Upper lobe of right lung (tissue), 1 donor: ENCODE measurements at places on chromosomes 11 and 22. TPM values are rescaled to one million over a fixed set of nuclear protein-coding genes. Genes with fewer than 3 reads are reported as not detected.

GRCh38 chr11:47257517-47258316 lies at the start of gene NR1H3:
Gene NR1H3, plus strand, starts transcription at chr11:47257996. Its CDS starts 1,221 bp downstream, at chr11:47259217.
- DNase-seq: peak; percentile 92

GRCh38 chr11:13772223-13773046 lies 104.0 kb downstream of the FAR1 start:
- no peak for DNase-seq

GRCh38 chr11:2885017-2885677 lies 428 bp downstream of the CDKN1C start:
- DNase-seq: peak; percentile 85

DNA sequence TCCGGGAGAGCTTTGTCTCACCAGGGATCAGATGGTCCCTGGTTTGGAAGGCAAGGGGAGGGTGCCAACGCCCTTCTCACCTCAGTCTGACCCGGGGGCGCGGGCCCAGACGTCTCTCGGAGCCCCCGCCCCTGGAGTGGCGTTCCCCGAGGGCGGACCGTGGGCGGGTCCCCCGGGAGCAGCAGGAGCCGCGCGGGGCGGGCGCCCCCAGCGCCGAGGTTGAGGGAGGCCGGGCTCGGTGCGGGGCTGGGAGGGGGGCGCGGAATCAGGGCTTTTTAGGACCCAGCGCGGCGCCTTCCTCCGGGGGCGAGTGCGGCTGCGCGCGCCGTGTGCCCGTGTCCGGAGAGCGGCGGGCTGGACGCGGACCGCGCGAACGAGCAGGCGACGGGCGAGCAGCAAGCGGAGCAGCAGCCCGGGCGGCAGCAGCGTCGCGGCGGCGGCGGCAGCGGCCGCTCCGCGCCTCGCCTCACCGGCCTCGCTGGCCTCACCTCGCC lies at the start of gene KCNC1:
TSS of gene KCNC1 (plus strand) at position 364 of the 494 bp plus-strand sequence. CDS start 1,222 bp downstream, outside the sequence.
- DNase-seq: peak; percentile 67

DNA sequence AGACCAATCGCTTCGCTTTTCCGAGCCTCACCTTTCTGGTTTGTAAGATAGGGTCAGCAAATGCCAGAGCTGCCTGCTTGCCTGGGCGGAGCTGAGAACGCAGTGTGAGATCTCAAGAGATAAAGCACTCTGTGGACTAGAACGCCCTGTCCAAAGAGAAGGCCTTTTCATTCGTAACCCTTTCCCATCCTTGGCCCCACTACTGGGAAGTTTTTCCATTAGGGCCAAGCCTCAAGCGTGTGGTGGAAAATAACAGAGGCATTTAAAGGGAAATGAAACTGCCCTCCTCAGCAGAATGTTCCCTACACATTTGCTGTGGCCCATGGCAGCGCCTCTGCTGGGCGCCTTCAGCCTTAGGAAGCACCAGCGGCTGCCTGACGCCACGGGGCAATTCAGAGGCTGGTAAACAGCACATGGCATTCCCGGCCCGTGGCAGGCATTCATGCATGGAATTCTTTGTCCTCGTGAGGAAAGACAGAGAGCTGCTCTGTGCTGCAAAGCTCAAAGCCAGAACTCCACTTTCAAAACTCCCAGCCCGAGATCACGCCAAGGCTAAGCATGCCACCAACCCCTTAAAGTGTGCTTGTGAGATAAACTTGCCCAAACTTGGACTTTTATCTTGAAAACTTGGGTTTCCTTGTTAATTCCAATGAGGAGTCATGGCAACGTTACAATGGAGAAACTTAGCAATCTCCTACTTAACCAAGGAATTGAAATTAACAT lies 38.1 kb downstream of the AHNAK start:
- DNase-seq: peak; percentile 86

- no peak for DNase-seq
Observed at GRCh38 chr11:47495011-47495855, 46.3 kb upstream of the RAPSN start.

- DNase-seq: no peak
Observed at GRCh38 chr11:94941131-94941530, 32.2 kb downstream of the CWC15 start.

DNA sequence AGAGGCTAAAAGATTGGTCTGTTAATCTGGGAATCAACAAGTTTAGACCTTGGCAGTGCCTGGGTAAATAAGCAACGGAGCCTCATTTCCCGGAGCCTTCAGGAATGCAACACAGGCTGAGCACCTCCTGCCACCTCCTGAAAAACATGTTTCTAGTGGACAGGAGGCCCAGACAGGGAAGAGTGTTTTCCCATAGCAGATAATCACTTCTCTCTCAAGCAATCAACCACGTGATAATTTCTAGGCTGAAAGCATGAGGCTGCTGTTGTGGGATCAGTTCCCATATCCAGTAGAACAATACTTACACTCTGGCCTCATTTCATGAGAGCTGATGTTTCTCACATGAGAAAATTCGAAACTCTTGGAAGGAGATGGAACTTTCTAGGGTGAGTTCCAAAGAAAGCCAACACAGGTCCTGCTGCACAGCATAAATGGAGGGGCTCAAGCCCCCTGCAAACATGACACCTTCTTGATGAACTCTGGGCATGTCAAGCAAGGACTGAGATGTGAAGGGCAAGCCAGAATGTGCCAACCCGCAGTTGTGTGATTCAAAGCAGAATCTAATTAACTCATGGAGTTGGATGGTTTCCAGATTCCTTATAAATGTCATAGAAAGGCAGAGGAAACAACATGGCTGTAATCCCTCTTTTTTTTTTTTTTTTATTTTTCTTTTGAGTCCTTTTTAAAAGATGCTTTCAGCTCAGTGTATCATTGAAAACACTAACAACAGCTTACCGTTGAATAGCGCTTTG lies 228.5 kb upstream of the SESN3 start:
- no peak for DNase-seq

GRCh38 chr11:121059605-121060004 lies 35.7 kb downstream of the TBCEL start:
- no peak for DNase-seq

- no peak for DNase-seq
Observed at GRCh38 chr11:8839957-8840945, 70.7 kb upstream of the AKIP1 start.

GRCh38 chr22:27776650-27776958 lies 25.0 kb downstream of the MN1 start:
- DNase-seq: no peak

DNA sequence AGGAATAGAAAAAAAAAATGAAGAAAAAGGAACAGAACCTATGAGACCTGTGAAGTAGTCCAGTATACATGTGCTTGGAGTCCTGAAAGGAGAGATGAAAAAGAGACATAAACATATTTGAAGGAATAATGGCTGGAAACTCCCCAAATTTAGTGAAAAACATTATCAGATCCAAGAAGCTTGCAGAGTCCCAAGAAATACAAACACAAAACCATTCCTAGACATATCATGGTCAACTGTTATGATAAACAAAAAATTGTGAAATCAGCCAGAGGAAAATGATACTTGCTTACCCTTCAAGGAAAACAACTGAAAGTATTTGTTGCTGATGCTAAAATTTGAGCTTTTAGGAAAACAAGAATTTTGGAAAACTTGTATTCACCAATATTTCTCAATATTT lies 250.1 kb downstream of the DDX10 start:
- DNase-seq: no peak

GRCh38 chr22:26797910-26798309 lies 140.5 kb downstream of the MIAT start:
- no peak for DNase-seq

GRCh38 chr22:43945632-43946383 lies 9.4 kb upstream of the SAMM50 start:
- peak; percentile 78 for DNase-seq

GRCh38 chr22:47805394-47805935 lies 1043.0 kb downstream of the TBC1D22A start:
- DNase-seq: no peak

DNA sequence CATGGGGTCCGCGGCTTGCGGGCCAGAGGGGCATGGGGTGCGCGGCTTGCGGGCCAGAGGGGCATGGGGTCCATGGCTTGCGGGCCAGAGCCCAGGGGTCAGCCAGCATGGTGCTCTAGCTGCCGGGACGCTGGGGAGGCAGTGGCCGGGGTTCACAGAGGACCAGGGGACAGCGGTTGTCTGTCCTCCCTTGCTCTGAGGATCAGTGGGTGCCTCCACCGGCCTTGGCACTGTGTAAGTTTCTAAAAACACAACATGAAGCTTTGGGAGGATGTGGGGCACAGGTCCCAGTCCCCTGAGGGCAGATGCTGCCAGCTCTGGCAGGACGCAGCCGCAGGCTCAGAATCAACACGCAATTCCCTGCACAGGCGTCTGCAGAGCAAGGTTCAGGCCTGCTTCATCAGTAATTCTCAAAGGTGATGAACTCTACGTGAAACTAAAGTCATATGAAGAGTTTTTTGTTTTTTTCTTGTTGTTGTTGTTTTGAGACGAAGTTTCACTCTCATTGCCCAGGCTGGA lies 3.0 kb downstream of the MLC1 start:
- no peak for DNase-seq

- DNase-seq: no peak
Observed at GRCh38 chr11:134571301-134571700, 159.3 kb upstream of the B3GAT1 start.

- peak; percentile 85 for DNase-seq
Observed at GRCh38 chr11:130213143-130213978, 53.8 kb downstream of the ST14 start.

DNA sequence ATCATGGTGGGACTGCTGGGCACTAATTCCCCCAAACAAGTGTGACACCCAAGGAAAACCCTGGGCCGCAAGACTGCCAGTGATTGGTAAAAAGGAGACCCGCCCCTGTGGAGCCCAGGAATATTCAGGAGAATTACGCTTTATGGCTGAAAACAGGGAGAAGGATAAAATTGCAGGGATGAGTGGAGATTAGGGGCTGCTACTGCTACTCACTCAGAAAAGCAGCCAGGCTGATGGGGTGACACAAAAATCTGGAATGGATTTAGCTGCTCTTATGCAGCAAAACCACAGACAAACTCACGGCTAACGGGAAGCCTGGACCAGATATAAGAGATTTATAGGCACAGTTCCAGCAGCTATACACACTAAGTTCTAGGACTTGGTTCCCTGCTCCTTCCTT lies 4.4 kb upstream of the FBXO3 start:
- DNase-seq: no peak

GRCh38 chr11:67510023-67510345 lies 2.0 kb upstream of the CDK2AP2 start:
- no peak for DNase-seq

DNA sequence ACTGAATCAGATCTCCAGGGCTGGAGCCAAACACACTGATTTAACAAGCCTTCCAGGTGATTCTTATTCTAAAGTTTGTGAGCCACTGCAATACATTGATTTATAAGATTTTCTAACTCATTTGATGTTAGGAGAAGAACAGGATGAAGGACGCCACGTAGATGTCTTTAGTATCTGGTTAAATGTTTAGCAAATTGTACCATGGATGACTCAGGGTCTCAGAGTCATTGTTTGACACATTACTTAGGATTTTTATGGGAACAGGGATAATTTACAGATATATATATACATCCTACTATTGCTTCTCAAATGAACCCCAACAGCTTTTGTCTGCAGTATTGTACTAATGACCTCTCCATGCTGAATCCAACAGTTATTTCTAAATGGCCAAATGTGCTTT lies 143.1 kb upstream of the DDI1 start:
- no peak for DNase-seq

GRCh38 chr11:64643920-64644646 lies 53.1 kb downstream of the SLC22A12 start:
- no peak for DNase-seq

DNA sequence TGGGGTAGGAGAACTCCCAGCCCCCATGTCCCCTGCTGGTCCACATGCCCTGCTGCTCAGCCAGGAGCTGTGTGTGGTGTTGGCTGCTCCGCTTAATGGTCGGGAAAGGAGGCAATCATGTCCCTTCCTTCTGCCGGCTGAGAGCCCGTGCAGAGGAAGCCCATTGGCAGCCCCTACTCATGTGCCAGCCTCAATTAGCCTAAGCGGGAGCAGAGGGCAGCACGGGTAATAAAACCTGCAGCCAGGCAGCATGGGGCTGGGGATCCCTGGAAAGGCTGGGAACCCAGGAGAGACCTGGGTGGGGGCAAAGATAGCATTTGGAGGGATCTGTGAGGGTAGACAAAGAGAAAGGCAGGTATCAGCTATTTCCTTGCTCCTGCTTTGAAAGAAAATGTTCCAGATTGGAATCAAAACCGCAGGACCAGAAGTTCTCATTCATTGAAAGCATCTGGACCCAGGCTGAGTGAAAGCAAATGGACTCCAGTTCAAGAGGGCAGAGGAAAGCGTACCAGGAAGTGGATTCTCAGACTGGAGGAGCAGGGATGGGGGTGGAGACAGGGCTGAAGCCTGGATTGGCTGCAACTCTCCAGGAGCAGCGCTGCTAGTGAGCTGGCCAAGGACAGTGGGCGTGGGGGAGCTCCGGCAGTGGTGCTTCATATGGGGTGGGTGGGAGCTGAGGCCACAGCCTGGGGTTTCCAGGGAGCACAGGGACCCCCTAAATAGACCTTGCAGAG lies 103.4 kb upstream of the NECTIN1 start:
- DNase-seq: no peak

- DNase-seq: no peak
Observed at GRCh38 chr11:28792856-28793255, 684.7 kb downstream of the METTL15 start.

DNA sequence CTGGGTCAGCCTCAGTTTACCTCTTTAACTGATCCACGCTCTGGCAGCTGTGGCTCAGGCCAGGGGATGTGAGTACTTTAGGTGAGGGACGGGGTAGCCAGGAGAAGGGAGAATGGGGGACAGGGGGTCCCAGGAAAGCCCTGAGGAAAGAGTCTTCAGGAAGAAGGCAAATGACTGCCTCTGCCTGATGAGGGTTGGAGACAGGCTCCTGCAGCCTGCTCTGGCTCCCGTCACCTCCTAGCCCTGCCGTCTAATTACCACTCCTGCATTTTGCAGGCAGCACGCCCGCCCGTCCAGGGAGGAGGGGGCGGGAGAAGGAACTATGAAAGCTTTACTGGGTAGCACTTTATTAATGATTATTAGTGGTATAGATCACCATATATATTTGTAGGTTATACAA lies 116.6 kb downstream of the CEP164 start:
- DNase-seq: no peak

MRGPRX1 gene
- not detected for total RNA-seq

OR52E8 gene
- not detected for total RNA-seq

ACER3 gene
- 42.2 TPM for total RNA-seq

C11orf42 gene
- total RNA-seq: not detected

HBB gene
- total RNA-seq: 338 TPM
